ENCODE measurements at places on chromosomes 6 and 20.

- DNase-seq = no peak
These were observed 88.9 kb upstream of the SNAP25 start for GRCh38 chr20:10129749-10130148.

DNA sequence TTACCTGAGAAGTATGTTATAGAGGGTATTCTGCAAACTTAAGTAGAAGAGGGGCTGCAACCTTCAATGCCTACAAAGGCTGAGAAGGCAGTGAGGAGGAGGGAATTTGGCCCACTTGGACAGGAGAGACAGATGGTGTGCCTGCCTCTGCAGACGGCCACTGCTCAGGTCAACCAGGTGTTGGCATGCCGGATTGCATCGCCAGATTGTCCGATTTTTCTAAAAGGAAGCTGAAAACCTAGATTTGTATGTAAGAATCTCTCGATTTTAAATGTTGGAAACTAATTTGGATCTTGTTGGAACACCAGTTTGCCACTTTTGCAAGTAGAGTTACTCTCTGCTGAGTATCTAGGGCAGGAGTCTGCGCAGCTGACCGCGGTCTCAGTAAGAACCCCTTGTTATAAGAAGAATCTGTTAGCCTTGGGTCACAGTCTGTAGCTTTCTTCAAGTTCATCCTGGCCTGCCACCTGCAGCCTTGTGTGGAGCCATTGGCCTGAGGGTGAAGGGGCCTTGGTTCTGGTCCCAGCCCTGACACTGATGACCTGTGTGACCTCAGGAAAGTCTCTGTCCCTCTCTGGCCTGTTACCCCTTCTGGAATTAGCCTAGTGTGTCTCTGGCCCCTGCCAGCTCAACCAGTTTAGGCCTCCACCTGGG, 54.4 kb downstream of the TGM2 start:
- no peak for DNase-seq

DNA sequence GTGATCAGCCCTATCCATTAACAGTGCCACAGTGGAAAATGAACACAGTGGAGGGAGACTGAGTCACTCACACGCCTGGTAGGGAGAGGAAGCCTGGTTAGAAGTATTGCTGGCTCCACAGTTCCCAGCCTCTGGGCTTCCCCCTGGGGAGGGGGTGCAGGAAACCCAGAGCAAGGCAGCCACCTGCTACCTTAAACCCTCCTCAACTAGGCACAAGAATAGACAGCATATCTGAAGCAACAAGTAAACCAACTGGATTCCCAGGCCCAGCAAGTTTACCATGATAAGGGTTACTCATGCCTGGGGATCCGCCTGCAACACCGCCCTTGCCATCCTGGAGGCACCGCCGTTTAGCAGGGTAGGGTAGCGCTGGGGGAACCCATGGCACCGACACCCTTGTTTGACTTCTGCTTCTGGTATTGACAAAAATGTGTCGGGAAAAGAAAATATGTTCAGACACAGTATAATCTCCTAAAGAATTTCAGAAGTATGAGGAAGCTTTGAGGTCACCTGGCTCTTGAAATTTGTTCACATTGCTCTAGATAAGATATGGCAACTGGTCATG, 38.3 kb downstream of the SLC22A23 start:
- DNase-seq = no peak

DNA sequence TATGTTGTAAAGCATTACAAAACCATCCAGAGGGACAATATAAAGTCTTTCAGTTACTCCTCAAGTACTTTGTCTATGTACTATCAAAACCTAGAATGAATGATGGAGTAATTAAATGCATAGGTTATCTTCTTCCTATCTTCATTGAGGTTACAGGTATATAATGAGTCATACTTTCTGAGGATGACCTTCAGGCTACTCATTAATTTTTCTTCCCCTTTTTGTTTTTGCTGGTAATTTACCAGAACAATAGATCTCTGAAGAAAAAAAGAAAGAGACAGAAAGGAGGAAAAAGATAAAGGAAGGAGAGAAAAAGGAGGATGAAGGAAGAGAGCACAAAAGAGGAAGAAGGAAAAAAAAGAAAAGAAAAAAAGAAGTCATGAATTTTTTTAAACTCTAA, 398.4 kb downstream of the TBC1D32 start:
- DNase-seq = no peak

DNA sequence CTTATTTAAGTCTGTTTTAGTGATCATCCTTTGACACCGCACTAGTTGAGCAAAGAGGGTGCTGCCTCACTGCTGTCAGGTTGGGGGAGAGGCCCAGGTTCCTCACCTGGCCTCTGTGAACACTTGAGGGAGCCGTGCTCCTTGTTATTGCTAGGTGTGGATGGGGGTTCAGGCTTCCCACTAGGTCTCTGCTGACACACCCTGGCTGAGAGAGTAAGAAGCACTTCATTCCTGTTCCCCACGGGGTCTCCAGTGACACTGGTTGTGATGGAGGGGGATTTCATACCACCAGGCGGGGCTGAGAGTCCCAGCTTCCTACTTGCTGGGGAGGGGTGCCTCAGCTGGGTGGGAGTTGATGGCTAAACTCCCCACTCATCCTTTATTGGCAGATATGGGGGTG, 11.1 kb upstream of the NOTCH4 start:
- no peak for DNase-seq

DNA sequence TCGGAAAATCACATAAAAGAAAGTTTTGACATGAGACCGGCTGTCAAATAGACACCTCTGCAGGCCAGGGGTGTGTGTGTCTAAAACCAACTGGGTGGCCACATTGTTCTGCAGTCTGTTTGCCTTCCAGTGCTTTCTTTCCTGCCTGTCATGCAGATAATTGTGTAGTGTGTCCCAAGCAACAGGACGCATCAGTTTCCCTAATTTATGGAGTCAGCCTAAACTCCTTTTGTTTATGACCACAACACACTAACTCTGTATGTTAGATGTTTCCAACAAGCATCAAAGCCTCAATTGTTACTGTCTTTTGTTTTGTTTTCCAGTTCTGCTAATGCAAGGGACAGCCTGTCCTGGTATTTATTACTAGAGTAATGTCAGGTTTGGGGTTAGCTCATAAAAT, 205.7 kb downstream of the ATXN1 start:
- DNase-seq = no peak

GRCh38 chr20:58389324-58389967, 417 bp downstream of the VAPB start:
- no peak for DNase-seq

DNA sequence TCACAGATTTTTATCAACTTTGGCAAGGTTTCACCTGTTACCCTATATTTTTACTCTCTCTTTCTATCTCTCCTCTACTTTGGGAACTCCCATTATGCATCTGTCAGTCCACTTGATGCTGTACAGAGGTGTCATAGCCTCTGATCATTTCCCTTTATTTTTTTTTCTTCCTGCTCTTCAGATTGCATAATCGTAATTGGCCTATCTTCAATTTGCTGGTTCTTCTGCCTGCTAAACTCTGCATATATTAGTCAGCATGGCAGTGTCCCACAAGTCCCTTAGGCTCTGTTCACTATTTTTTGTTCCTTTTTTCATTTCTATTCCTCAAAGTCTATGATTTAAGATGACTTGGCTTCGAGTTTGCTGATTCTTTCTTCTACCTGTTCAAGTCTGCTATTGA, 44.7 kb upstream of the MICB start:
- no peak for DNase-seq

- DNase-seq = no peak
These were observed 434.4 kb downstream of the HAO1 start for GRCh38 chr20:7505835-7506221.

DNA sequence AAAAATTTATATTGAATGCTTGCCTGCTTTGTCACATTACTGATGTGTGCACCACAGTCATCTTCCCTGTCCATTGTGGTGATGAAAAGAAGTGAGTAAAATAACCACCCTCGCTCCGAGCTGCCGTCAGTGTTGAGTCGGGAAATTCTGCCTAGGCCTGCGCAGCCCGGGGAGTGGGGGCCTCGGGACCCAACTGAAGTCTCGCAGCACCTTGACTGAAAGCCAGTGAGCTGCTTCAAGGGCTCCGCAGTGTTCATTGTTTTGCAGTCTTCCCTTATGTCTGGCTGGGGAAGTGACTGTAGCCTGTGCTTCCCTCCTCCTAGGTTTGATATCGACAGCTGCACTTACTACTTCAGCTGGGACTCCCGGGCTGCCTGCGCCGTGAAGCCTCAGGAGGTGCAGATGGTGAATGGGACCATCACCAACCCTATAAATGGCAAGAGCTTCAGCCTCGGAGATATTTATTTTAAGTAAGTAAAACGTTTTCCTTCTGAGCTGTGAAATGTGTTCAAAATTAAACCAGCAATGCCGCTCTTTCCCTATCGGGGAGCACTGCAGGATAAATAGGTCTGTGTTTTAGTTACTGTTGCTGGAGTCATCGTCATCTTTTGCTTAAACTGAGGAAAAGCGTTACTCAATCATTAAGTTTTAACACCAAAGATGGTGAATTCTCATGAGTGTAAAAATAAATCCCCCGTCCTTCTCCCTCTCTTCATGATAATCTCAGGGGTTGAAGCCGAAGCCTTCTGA, 32.7 kb upstream of the SLC22A1 start:
- no peak for DNase-seq

DNA sequence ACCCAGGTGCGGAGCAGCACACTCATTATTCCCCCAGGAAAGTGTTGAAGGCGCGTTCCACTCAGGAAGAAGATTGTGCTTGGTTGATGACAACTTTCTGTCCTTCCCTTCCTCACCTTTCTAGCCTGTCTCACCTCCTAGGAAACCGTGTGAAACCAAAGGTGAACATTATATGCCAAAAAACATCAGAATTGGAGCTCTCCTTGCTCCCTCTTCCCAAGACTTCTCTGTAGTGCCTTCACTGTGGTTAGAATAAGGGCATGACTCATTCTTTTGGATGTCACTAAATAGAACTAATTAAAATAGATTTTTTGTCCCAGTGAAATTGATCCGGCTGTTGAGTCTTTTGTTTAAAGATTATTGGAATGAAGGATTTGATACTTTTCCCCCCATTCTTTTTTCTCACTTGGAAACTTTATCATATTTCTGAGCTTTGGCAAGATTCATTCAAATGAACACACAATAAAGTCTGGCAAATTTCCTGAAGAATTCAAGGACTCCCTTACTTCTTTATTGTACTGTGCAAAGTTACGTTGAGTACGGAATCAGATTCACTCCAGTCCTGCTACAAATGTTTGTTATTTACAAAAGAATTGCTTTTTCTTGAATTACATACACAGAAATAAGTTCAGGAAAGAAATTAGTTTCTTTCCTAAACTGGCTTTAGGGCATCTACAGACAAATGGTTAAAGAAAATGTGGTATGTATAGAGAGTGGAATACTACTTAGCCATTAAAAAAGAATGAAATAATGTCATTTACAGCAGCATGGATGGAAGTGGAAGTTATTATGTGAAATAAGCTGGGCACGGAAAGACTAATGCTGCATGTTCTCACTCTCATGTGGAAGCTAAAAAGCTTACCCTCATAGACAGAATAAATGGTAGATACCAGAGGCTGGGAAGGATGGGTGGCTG, 142.8 kb upstream of the AKAP12 start:
- DNase-seq = no peak

- no peak for DNase-seq
These were observed 408.5 kb upstream of the RGS17 start for GRCh38 chr6:153539602-153540001.

DNA sequence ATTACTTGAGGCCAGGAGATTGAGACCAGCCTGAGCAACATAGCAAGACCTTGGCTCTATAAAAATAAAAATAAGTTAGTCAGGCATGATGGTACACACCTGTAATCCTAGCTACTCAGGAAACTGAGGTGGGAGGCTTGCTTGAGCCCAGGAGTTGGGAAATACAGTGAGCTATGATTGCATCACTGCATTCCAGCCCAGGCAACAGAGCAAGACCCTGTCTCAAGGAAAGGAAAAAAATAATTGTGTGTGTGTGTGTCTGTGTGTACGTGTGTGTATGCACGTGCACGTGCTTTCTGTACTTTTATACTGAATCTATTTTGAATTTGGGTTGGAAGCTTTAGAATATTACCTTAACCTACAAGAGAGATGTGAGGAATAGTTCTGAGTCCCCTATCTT, 58.9 kb downstream of the KIZ start:
- DNase-seq = no peak

DNA sequence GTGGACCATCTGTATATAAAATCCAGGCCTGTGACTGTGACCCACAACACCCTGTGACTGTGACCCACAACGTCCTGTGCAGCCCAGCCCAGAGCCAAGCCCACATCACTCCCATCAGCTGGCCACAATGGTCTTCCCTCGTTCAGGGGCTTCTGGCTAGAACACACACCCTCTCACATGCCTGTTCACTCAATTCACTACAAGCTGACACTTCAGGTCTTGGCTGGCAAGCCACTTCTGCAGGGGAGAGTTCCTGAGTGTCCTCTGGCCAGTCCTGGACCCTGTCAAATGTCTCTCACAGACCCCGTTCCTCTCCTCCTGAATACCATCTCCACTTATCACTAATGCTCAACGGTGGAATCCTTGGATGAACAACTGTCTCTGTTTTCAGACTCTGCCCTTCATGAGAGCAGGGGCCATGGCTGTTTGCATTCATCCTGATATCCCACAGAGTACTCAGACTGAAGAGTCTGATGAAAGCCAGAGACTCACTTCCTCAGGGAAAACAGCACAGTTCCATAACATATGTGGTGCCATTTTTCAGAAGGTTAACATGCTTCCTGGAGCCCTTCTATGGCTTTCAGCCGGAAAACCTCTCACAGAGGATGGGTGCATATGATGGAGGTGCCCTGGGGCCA, 56.0 kb downstream of the MYH7B start:
- no peak for DNase-seq

DNA sequence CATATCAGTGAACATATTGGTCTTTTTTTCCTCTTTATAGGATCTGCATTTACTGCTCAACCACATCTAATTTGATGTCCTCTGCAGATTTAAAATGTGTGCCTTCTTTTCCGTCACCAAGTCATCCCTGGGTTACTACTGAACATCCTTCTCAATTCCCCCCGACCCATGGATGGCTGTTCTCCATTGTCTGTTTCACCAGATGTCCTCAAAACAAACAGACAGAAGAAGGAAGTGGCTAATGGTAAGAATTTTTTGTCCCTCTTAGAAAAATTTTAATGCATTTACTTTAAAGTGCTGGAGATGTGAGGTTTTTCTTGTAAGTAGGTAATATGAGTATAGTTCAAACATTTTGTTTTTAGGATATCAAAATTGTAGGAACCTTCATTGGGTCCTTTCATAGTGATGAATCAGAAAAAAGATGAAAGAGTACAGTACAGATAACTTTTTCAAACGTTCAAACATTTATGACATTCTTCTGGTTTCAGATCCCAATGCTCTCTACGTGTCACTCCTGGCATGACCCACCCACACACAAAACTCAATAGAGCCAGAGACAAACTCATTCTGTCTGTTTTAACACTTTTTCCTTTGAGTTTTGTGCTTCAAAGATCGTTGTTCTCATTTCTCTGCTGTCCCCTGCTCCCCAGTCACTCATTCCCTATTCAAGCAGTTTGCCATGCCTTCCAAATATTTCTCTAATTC, 276.4 kb downstream of the PRL start:
- DNase-seq = no peak

DNA sequence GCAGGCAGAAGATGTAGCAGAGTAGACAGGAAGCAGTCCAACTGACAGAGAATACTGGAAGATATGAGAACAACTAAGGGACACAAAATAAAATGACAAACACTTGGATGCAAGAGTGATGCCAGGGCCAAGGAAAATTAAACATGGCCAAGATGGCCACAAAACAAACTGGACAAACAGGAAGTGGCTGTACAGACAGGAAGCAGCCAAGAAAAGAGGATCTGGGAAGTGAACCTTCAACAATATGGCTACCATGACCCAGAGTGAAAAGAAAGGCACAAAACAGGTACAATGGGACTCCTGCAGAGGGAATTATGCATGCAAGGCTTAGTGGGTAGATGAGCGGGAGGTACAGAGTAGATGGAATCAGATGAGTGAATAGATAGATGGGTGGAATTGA, 29.1 kb downstream of the HLA-DPB1 start:
- DNase-seq = no peak

Measured in stimulated activated CD4-positive, alpha-beta T cell treated with anti-CD3 and anti-CD28 coated beads, TNF-alpha, amount 100 ng/mL, for 1 hour (primary cell).